ENCODE measurements at places on chromosomes 12 and 14.

DNA sequence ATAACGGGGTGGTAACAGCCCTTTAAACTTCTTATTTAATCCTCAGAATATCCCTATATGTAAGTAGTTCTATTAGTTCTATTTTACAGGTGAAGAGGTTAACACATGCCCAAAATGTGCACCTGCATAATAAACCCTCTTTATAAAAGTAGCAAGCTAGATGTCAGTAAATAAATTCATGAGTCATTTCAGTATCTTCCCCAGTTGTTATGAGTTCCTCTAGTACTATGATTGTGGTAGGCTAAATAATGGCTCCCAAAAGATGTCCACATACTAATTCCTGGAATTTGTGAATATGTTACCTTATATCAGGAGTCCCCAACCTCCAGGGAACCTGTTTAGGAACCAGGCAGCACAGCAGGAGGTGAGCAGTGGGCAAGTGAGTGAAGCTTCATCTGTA is 106.5 kb downstream of the TMTC3 start:
- DNase-seq, result no peak

DNA sequence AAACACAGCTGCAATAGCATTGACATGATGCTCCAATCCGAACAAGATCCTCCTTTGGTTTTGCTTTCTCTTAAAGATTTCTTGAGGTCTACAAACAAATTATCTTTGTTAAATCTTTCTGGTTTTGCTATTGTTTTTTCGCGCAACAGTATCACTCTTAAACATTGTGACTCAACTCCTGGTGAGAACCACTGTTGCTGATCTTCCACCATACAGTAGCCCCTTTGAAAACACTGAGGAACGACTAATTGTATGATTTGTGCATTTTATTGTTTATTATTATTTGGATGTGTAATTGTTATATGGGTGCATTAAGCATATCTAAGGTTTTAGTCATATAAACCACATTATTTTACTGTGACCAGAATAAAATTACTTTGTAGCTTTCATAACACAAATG is 282.8 kb downstream of the EGLN3 start:
- DNase-seq, result no peak

- DNase-seq, result no peak
Observed at GRCh38 chr14:85310491-85311272, 219.3 kb upstream of the FLRT2 start.

DNA sequence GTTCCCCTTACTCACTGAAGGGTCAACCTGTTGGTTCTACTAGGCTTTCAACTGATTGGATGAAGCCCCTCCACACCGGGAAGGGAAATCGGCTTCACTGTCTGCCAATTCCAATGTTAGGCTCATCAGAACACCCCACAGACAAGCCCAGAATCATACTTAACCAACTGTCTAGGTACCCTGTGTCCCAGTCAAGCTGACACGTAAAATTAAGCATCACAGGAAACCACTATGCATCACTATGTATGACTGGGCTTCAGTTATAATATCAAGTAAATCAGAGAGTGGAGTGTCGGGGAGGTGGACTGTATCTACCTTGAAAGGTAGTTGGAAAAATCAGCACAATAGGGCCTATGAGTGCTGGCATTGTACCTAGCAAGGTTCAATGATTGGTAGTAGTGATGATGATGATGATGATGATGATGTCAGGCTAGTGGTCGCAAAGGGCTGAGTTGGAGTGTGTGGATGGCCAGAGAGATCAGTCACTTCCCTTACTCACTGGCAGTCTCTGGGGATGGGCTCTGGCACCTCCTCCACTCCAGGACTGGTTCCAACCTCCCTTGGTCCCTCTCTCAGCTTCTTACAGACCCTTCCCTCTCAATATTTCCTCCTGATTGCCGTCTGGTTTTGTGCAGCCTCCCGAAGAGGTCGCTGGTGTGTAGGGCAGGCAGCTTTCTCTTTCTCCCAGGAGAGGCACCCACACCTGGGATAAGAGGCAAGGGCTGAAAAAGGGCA is 3.3 kb upstream of the ATG101 start:
- no peak for DNase-seq

GRCh38 chr12:47033081-47033480 is 46.3 kb upstream of the PCED1B start:
- DNase-seq, result no peak

DNA sequence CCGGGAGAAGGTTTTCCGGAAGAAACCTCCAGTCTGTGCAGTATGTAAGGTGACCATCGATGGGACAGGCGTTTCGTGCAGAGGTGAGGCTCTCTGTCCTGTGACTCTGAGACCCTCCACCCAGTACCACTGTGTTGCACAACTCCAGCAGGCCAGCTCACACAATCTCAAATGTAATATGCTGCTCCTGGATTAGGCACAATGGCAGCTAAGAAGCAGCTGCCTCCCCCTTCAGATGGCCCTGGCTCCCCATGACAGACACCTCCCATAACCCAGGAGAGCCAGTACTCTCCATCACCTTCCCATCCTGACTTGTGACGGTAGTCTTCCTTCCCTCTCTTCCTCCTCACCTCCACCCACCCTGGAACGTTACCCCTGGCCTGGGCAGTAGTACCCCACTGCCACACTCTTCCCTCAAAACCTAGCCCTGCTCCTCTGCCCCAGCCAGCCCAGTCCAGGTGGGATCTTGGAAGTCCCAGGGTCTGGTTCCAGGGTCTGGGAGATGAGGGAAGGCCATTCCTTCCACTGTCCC is 2.1 kb downstream of the TNS2 start:
- no peak for DNase-seq

GRCh38 chr14:81268016-81268416 is 47.3 kb upstream of the GTF2A1 start:
- no peak for DNase-seq

DNA sequence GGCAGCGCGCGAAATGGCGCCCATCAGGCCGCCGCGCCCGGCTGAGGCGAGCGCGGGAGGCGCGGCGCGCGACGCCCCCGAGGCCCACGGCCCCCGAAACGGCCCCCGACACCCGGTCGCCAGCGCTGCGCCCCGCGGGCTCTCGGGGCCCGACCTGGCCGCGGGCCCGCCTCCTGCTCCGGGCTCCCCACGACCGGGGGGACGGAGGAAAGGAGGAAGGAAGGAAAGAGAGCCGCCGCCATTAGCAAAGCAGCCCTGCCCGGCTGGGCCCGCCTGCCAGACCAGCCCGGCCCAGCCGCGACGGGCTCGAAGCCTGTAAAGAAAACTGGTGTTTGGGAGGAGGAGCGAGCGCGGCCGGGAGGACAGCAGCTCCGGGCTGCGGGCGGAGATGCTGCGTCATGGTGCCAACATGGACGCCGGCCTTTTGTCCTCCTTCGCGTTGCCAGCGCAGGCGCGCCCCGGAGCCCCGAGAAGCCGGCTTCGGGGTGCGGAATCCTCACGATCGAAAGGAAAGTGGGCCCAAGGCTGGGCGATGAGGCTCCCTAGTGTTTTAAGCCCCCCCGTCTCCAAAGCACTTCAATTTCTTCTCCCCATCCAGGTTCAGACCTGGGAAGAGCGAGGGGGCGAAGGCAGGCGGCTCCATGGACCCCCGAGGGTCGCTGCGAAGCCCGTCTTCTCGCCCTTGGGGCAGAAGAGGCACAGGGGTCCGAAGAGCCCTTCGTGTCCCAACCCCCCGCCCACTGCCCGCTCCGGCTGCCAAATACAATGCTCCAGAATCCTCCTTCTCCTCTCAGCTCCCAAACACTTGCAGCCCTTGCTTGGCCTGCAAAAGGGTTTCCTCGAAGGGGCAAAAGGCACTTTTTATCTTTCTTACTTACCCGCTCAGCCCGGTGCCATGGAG is 2.9 kb upstream of the SETD1B start:
- DNase-seq, result peak; percentile 59

GRCh38 chr14:68696721-68697495 is 96.0 kb downstream of the ZFP36L1 start:
- DNase-seq, result no peak

DNA sequence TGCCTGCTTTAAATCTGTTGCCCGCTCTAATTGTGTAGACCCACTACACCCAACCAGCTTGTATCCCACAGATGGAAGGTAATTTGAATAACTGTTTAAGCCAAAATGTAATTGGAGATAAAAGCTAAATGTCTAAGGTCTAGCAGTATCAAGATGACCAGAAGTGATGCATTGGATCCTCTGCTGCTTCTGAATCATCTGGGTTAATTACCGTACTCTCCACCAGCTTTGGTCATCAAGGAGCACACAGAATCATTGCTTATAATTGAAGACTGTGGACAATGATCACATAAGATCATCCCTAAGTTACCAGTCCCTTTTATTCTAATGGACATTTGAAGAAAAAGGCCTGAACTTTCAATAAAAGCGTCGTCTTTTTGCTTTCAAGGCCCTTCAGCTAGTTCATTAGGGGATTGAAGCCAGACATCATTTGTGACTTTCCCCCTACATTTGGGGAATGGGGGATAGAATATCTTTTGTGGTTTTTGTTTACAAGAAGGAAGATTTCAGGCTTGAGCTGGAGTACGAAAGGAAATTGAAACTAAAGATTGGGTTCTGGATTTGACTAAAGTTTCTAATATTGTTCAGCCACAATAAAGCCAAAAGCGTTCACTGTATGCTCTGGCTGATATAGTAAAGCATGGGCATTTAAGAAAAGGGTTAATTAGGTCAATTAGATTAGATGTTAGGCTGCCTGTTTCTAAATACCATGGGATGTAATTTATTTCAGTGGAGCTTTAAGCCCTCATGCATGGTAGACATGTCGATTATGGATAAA is 123.2 kb downstream of the CHST11 start:
- no peak for DNase-seq

DNA sequence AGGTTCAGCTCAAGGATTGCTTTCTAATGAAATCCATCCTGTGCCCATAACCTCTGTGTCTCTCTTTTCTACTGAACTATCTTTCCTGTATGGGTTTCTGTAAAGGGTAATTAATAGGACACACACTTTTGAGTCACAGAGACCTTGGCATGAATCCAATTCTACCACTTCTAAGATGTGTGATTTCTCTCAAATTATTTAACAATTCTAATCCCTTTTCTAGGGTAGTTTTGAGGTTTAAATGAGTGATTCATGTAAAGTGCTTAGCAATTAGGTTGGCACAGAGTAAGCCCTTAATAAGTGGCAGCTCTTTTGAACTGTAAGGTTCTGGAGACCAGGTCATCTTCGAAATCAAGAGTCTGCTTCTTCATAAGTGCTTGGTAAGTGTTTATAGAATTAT is 202.7 kb downstream of the RASSF9 start:
- DNase-seq, result no peak

- peak; percentile 50 for DNase-seq
Observed at GRCh38 chr14:38290601-38291188, 34.8 kb upstream of the CLEC14A start.

GRCh38 chr14:95140060-95140858 is 17.1 kb downstream of the DICER1 start:
- no peak for DNase-seq

- no peak for DNase-seq
Observed at GRCh38 chr12:108482717-108483212, 32.3 kb upstream of the FICD start.

DNA sequence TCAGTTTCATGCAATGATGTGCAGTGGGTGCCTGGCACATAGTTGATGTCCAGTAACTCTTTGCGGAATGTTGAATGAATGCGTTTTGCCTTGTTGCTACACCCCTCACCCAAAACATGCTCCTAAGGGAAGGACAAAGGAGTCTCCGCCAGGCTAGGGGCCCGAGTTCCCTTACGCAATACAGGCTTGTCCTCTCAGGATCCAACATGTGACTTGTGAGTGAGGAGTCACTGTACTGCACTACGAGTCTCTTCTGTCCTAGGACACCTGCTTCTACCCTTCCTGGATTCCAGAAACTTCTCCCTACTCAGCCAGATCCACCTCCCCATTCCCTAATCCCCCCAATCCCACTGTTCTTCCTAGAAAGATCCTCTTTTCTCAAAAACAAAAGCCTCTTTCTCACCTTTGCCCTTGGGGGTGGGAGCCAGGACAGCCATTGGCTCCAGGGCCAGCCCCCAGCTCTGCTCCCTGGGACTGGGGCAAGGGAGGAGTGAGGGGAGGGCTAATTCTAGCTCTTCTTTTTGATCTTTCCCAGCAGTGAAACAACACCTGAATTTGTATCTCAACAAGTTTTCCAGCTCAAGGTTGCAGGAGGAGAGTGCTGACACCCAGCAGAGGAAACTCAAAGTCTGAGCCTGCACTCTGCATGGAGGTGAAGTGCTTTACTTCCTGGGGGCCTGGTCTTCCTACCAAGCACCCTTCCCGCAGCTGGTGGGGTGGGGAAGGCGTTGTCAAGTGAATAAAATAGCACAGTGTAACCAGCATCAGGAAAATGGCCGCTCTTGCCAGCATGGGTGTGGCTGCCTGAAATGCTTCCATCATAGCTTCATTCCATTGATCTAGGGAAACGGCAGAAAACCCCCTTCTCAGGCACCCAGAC is 3.4 kb upstream of the OTUB2 start:
- no peak for DNase-seq

GRCh38 chr14:103450416-103450815 is 65.2 kb downstream of the MARK3 start:
- no peak for DNase-seq

- no peak for DNase-seq
Observed at GRCh38 chr12:94812345-94812744, 162.0 kb upstream of the TMCC3 start.

- no peak for DNase-seq
Observed at GRCh38 chr14:103099081-103099732, 4.7 kb downstream of the EXOC3L4 start.

DNA sequence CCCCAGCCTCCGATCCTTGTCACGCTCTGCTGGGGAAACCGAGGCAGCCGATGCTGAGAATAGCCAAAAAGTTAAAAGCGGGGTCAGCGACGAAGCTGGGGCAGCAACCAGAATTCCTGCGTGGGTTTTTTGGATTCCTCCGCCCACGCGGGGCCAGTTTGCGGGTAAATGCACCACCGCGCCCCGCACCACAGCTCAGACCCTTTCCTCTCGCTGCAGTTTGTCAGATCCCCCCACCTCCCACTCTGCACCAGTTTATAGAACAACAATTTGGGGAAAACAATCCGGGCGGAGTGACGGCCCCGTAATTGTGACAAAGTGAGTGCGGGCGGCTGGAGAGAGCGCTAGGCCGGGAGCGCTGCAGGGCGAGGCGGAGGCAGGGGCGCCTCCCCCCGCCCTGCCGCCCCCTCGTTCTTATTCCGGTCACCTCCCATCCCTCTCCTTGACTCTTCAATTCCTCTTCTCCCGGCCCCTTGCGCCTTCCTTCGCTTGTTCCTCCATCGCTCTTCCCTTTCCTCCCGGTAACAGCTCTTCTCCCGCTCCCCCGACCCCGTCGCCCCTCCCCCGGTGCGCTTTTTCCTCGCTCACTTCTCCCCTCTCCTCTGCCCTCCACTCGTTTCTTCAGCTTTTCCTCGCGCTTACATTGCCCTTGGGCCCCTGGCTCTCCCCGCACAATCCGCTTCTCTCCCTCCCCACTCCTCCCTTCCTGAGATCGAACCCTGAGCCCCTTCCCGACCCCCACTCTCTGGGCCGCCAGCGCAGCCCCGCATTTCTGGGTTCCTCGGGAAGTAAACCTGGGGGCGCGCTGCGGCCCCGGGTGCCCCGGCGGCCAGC is 646 bp upstream of the DNAJC22 start:
- no peak for DNase-seq

DNA sequence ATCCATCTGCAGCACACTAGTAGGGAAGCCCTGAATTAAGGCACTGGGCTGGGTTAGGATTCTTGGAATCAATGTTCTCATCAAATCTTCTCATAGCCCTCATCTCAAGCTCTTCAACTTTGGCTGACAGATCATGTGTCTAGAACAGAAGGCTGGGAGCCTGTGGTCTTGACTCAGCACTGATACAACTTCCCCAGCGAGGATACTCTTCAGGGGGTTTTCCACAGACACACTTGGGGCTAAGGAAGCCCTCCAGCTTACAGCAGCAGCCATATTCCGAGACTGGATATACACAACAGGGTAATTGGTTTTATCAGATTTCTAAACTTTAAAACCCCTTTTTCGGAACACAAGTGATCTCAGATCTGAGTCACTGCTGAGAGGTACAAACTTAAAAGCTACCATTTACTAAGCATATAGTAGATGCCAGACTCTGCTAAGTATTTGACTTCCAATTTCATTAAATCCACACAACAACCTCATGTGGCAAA is 3.5 kb downstream of the FMNL3 start:
- DNase-seq, result no peak

Measured in NCI-H774 (cell line).